ENCODE measurements at places on chromosomes 3 and 15. TPM values are rescaled to one million over a fixed set of nuclear protein-coding genes. Genes with fewer than 3 reads are reported as not detected.
A peak's percentile ranks its signal among the peaks of the same experiment; 100 is the strongest.

Gene HDC
- 11.0 TPM for total RNA-seq

Gene RHCG
- total RNA-seq = 0.16 TPM

Gene CHCHD6
- total RNA-seq = 12.2 TPM

Gene RBM15B
- total RNA-seq = 32.5 TPM

Gene MYH15
- total RNA-seq = not detected

Gene ZMYND10
- 1.9 TPM for total RNA-seq

Gene MYRIP
- total RNA-seq = 2.6 TPM

Gene ROBO1
- total RNA-seq = 23.6 TPM

Gene HIGD2B
- not detected for total RNA-seq

Gene CXCR6
- total RNA-seq = 4.5 TPM

DNA sequence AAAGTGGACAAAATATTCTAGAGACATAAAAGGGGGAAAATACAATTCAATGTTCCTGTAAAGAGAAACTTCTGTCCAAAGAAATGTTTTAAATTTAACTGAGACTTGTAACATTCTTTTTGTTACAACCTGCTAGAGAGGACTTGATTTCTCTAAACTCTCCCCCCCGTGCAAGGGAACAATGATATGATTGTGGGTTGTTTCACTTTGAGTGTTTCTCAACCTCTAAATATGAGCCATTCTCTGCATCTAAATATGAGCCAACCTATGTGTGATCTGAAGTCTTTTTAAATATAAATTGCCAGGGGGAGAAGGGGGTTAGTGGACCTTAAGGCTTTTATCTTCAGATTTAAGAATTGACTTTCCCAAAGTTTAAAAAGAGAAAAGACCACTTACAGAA lies 14.6 kb downstream of the ZNF860 start:
- no peak for DNase-seq
- no peak overlapping the region for H3K27ac ChIP-seq
- H3K4me3 ChIP-seq = no peak overlapping the region
- no peaks in the 10 kb centered on the region for H3K27me3 ChIP-seq
- H3K36me3 ChIP-seq = no peaks in the 10 kb centered on the region

DNA sequence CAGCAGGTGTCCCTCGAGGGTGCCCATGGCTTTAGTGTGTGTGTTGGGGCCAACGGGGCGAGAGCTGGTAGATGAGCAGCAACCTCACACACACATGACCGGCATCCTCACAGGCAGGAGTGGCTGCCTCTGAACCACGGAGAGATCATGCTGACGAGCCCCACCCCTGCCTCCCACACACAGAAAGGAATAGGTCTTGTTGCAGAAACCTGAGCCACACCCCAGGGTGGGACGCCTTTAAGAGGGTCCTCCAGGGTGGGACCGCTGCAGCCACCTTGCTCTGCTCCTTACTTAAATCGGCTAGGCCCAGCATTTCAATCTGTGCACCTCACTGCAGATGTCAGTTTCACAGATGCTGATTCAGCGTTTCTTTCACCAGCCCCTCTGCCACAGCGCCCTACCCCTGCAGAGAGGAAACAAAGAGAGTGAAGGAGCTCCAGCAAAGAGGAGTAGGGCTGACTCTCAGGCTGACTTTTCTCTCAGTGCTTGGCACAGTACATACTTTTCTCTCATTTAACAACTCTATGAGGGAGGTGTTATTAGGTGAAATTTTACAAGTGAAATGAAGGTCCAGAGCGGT lies 61.2 kb upstream of the EPHB3 start:
- no peaks in the 10 kb centered on the region for H3K36me3 ChIP-seq
- DNase-seq = no peak
- no peak overlapping the region for H3K27ac ChIP-seq
- no peaks in the 10 kb centered on the region for H3K27me3 ChIP-seq
- no peaks in the 10 kb centered on the region for H3K4me1 ChIP-seq
- no peak overlapping the region for H3K4me3 ChIP-seq

DNA sequence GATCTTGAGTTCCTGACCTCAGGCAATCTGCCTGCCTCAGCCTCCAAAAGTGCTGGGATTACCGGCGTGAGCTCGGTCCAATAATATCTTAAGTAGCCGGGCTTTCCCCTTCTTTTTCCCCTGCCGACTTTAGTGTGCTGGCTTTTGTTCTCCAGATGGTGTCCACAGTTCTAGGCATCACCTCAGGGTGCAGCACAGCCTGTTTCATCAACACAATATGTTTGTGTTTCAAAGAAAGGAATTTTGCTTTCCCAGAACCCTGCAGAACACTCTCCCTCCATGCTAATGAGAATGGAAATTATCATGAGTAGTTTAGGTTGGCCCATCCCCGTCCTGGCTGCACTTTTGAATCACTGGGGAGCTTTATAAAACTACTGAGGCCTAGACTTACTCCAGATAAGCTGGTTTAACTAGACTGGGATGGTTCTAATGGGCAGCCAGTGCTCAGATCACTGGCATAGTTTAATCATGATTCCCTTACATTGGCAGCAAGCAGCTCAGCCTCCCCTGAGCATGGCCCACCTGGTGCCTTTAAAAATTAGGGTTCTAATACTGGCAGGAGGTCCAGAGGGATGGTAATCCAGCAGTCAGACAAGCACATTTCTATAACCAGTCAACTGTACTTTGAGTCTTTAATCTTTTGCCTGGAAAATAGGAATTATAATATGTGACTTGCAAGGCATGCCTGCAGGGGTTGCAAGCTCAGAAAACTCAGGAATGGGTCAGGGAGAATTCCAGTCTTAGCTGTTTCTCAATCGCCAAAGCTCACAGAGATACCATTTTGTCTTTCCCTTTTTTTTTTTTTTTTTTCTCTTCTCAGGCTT lies 127.6 kb upstream of the RASGRP1 start:
- no peaks in the 10 kb centered on the region for H3K27me3 ChIP-seq
- no peaks in the 10 kb centered on the region for H3K4me1 ChIP-seq
- H3K36me3 ChIP-seq = no peaks in the 10 kb centered on the region
- H3K4me3 ChIP-seq = no peak overlapping the region

DNA sequence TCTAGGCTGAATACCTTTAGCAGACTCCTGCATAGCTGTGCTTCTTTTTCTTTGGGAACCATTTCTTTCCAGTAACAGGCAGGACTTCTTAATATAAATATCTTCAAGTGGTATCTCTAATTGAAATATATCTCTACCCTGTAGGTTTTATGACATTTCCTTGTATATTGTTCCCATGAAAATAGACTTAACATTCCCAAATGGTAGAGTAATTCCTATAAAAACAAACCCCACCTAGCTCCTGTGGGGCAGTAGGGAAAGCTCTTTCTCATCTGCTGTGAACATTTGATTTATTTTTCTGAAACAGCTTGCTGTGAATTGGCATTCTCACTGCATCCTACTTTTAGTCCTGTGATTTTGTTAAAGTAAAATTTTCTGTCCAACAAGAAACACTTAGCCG lies 20.8 kb downstream of the SELENOT start:
- no peak overlapping the region for H3K27ac ChIP-seq
- no peak for DNase-seq
- H3K4me3 ChIP-seq = no peak overlapping the region
- peaks cover 6% of the 10 kb centered on the region for H3K4me1 ChIP-seq

- H3K36me3 ChIP-seq = no peaks in the 10 kb centered on the region
- no peak overlapping the region for H3K27ac ChIP-seq
- H3K27me3 ChIP-seq = no peaks in the 10 kb centered on the region
- H3K4me1 ChIP-seq = no peaks in the 10 kb centered on the region
Observed at GRCh38 chr15:80804970-80805495, 25.9 kb downstream of the CEMIP start.

DNA sequence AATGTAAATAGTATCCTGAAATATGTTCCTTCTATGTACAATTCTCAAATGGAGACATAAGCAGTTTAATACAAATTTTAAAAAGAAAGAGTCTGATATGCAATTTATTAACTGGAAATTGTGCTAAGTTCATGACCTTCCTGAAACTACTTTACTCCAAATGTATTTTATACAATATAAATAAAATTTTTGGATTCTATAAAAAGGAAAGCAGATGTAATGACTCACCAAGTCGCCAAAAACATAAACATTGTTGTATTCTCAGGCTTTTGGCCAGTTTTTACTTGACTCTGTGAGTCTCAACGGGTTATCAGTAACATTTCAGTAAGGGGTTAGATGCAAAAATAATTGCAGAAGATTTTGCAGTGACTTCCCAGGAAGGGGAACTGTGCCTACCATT lies 948.2 kb downstream of the EPHA3 start:
- H3K36me3 ChIP-seq = no peaks in the 10 kb centered on the region
- H3K4me1 ChIP-seq = no peaks in the 10 kb centered on the region
- H3K27me3 ChIP-seq = no peaks in the 10 kb centered on the region
- H3K27ac ChIP-seq = no peak overlapping the region

- DNase-seq = no peak
- H3K27me3 ChIP-seq = peaks cover 2% of the 10 kb centered on the region
- H3K27ac ChIP-seq = no peak overlapping the region
- H3K4me3 ChIP-seq = no peak overlapping the region
- H3K36me3 ChIP-seq = no peaks in the 10 kb centered on the region
- H3K4me1 ChIP-seq = no peaks in the 10 kb centered on the region
Observed at GRCh38 chr3:194374935-194375334, 5.4 kb upstream of the LRRC15 start.

DNA sequence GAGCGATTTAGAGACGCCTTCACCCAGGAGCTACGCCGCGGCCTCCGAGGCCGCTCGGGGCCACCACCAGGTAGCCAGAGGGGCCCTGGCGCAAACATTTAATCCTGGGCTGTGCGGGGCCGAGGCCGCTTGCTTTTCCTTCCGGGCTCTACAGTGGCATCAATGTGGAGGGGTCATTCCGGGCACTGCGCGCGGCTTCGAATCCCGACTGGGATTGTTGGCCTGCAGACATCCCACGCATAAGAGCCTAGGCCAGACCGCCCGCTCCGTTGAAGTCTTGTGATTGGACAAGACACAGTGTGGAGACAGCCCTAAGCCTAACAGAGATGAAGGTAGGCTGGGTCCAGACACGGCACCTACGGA lies 568 bp upstream of the NCBP2 start:
- DNase-seq = no peak
- H3K27me3 ChIP-seq = no peaks in the 10 kb centered on the region
- peak overlapping the region; percentile 96 for H3K27ac ChIP-seq
- peak overlapping the region; percentile 99 for H3K4me3 ChIP-seq

DNA sequence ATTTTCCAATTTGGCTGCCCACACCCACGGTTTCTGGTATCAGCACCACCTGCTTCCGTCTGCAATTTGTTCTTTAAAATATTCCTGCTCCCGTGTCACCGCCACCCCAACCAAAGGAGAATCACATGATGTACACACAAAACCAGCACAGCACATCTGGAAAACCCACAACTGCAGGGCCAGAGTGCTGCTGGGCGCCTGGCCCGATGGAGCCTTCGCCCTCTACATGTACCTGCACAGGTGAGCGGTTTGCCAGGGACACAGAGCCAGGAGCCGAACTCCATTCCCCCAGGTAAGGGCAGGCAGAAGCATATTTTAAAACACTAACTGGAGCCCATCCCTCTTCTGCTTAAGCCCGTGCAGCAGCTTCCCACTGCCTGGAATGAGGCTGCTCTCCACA lies 75.6 kb downstream of the ADAMTS17 start:
- no peak overlapping the region for H3K27ac ChIP-seq
- H3K36me3 ChIP-seq = no peaks in the 10 kb centered on the region
- no peak for DNase-seq
- H3K4me1 ChIP-seq = no peaks in the 10 kb centered on the region
- no peaks in the 10 kb centered on the region for H3K27me3 ChIP-seq

GRCh38 chr3:64109438-64109837 lies 86.1 kb upstream of the PSMD6 start:
- no peaks in the 10 kb centered on the region for H3K4me1 ChIP-seq
- H3K27me3 ChIP-seq = no peaks in the 10 kb centered on the region
- H3K27ac ChIP-seq = peak overlapping the region; percentile 23

DNA sequence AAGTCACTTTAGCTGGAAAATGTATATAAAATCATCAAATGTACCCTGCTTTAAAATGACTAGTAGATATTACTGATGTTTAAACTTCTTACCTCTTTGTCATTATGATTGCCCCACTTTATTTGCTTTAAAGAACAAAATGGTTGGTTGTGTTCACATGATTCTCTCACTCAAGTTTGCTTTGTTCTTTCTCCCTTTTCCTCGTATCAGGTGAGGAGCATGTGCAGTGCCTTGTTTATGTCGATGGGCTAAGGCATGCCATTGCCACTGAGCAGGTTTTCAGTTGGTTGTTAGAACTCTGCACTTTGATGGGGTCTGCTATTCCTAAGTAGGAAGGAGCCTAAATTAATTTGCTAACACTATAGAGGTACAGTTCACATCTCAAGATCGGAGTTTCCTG lies 5.3 kb downstream of the MAP2K5 start:
- H3K4me1 ChIP-seq = no peaks in the 10 kb centered on the region
- DNase-seq = no peak
- H3K27ac ChIP-seq = no peak overlapping the region
- H3K36me3 ChIP-seq = no peaks in the 10 kb centered on the region
- no peak overlapping the region for H3K4me3 ChIP-seq

DNA sequence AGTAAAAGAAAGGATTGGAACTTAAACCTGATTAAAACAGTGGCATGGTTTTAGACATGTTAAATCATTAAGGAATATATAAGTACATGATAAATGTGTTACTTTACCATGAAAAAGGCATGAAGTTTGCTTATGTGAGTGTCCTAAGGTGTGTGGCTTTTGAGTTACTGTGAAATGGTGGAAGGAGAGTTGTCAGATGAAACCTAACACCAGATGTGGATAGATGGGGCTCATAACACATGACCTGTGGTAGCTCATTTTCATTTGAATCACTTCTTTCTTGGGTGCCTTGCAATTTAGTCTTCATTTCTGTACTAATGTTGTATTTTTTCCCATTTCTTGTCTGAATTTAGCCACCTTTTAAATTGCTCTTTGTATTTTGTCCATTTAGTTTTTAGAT lies 13.0 kb downstream of the MEF2A start:
- H3K36me3 ChIP-seq = no peaks in the 10 kb centered on the region
- DNase-seq = no peak
- H3K4me1 ChIP-seq = no peaks in the 10 kb centered on the region
- H3K27me3 ChIP-seq = no peaks in the 10 kb centered on the region
- H3K27ac ChIP-seq = no peak overlapping the region

DNA sequence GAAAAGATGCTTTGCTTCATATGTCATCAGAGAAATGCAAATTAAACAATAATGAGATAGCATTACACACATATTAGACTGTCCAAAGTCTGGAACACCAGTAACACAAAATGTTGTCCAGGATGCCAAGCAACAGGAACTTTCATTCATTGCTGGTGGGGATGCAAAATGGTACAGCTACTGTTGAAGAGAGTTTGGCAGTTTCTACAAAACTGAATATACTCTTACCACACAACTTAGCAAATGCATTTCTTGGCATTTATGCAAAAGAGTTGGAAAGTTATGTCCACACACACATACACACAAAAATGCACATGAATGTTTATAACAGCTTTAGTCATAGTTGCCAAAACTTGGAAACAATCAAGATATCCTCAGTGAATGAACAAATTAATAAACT lies 195.2 kb upstream of the MME start:
- no peak for DNase-seq
- H3K4me1 ChIP-seq = no peaks in the 10 kb centered on the region
- H3K4me3 ChIP-seq = no peak overlapping the region
- no peak overlapping the region for H3K27ac ChIP-seq
- H3K36me3 ChIP-seq = no peaks in the 10 kb centered on the region

DNA sequence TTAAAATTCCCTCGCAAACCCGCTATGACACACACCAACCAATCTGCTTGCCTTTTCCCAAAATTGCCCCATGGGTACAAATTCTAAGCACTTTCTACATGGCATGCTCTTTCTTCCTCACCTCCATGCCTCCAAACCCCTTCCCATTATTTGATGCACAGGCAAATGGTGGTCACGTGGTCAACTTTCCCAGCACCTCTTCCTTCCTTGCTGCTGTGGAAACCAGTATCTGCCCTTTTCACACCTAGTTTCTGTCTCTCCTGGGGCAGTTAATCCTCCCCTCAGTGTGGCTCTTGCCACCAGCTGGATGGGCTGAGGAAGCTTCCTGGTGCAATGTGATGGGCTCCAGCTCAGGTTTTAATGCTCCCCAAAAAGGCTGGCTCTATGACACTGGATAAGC lies 38.4 kb upstream of the ST8SIA2 start:
- no peaks in the 10 kb centered on the region for H3K36me3 ChIP-seq
- no peak overlapping the region for H3K27ac ChIP-seq
